AG04449 (cell line): ENCODE measurements at places on chromosomes 5 and 9.

GRCh38 chr5:142287096-142287972 lies 37.5 kb downstream of the SPRY4 start:
- no peak for DNase-seq

GRCh38 chr9:71446473-71447411 lies 321.6 kb downstream of the CEMIP2 start:
- DNase-seq = no peak

DNA sequence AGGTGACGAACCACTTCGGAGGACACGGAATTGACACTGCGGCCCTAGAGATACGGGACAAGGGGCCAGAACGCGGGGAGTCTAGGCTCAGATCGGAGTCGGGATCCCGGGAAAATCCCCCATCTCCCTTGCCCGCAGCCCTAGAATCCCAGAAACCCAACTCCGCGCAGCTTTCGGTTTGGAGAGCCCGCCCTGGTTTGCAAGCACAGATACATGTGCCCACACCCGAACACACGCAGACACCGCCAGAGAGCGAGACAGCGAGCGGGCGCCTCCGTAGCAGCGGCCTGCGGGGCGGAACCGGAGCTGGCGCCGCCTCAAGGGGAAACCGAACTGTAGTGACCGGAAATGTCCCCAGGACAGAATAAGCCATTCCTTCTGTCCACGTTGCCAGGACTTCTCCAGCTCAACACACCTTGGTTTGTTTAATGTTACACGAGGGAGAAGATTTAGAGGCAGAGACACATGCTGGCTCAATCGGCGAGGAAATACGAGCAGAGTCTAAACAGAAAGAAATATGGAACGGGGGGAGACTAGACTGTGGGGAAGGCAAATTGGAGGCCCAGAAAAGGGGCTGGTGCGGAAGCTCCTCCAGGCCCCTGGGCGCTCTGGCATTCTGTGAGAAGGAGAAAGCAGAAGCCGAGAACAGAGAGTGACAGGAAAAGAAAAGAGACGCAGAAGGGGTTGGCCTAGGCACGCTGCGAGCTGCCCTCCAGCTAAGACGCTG lies 2.9 kb upstream of the PAX5 start:
- DNase-seq = no peak

- no peak for DNase-seq
These were observed 482.0 kb downstream of the PSAT1 start for GRCh38 chr9:78778861-78779374.

DNA sequence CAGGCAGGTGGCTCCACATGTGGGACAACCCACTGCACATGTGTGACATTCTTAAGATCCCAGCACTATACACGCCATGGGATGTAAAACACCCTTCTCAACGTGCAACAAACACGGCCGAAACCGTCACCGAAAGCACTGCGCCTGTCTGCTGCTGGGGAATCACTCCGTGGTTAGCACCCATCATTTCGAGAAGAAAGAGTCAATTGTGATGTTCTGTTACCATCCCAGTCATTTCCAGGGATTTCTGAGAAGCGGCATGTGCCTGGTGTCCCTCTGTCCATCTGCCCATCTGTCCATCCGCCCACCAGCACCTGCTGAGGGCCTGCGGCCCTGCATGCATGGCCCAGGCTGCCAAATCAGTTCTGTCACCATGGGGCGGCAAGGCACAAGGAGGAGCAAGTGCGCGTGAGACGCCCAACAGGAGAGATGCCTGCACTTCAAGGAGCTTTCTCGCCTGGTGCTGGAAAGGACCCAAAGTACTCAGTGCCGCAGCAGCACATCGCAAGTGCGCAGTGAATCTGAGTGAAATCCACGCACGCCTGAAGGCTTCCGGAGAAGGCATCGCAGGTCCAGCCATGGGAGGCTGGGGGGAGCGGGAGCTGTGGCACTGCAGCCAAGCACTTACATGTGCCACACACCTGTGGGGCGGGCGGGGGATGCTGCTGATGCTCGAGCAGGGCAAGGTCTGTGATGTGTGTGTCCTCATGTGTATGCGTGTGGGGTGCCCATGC lies 38.0 kb downstream of the VAV2 start:
- no peak for DNase-seq

- no peak for DNase-seq
These were observed 15.7 kb downstream of the SCGB3A1 start for GRCh38 chr5:180575571-180575970.

DNA sequence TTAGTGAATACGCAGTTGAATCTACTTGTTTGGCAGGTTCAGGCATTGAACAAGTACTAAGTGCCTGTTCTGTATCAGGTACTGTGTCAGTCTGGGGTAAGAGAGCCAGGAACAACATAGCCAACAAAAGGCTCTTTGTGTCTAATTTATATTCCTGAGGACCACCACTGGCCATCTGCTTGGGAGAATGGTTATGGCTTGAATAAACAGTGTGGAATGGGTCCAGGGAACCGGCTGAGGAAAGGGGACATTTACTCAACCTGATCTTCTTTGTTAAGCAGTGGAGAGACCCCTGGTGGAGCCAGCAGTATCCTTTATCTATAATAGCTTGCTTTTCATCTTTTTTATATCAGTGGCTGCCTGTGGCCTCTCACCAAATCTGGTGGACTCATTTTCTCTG lies 38.6 kb downstream of the EXOSC2 start:
- no peak for DNase-seq

DNA sequence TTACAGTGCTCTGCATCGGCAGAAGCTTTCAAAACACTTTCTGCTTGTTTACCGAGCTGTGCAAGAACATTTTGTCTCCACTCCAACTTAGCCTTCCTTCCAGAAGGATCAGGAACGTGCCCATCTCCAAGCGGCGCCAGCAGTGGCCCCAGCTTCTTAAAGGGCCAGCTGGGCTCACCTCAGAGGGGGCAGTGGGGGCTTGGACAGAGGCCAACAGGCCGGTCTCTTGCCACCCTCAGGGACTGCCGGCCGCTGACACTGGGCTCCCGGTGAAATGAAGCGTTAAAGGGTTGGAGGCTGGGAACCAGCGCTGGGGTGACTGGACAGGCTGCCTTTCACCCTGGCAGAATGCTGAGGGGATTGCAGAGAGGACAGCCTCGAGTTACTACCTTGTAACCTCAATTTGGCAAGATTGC lies 67.0 kb upstream of the RNU6ATAC start:
- DNase-seq = no peak

DNA sequence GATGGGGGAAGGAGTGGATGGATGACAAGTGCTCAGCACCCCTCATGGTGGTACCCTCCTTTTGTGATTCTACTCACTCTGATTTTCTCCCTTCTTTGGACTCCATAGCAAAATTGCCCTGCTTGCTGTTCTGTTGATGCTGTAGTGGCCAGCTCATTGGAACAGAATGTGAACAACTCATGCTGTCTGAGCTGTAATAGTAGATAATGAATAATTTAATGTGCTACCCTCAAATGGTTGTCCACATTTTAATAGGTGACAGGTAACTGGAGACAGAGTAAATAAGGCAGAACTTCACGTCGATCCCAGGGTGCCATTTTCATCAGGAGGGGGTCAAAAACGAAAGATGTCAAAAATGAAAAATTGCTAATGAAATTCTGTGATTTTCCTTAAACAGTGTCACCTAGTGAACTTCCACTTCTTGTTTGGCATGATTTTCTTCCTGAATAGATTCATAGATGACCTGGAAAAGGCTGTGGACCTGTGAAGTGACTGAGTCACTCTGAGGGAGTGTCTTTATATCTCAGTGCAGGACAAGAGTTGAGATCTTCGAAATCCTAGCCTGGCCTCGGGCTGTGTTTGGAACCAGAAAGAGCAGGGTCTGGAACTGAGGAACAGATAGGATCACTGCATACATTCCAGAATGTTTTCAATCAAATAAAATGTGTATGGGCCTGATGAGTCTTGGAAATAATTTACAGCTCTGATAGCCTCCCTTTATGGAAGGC lies 270.2 kb downstream of the PSAT1 start:
- DNase-seq = no peak

- no peak for DNase-seq
These were observed 89.6 kb downstream of the KIF4B start for GRCh38 chr5:155103146-155103545.

- DNase-seq = no peak
These were observed at the start of gene PDE8B for GRCh38 chr5:77210091-77210963. TSS of gene PDE8B (plus strand) at chr5:77210680. CDS start at chr5:77210926, 246 bp downstream.

- DNase-seq = no peak
These were observed 960 bp downstream of the SECISBP2 start for GRCh38 chr9:89319015-89319905.

- DNase-seq = no peak
These were observed 44.6 kb upstream of the ALDH1B1 start for GRCh38 chr9:38347946-38348345.

GRCh38 chr5:33258553-33258952 lies 182.2 kb upstream of the TARS1 start:
- no peak for DNase-seq

DNA sequence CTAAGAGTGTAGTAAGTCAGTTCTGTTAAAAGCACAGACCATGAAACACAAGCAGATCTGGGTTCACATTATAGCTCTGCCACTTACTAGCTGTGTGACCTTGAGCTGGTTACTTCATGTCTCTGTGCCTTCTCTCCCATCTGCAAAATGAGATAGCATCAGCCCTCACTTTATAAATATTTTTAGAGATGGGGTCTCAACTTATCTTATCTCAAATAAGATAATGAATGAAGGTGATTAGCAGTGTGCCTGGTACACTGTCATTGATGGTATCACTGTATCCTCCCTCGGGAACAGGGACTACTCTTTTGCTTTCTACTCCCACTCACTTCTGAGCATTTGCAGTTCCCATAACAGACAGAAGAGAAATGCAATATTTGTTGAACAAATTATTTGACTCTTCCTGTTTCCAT lies 52.4 kb downstream of the GALNT10 start:
- no peak for DNase-seq

DNA sequence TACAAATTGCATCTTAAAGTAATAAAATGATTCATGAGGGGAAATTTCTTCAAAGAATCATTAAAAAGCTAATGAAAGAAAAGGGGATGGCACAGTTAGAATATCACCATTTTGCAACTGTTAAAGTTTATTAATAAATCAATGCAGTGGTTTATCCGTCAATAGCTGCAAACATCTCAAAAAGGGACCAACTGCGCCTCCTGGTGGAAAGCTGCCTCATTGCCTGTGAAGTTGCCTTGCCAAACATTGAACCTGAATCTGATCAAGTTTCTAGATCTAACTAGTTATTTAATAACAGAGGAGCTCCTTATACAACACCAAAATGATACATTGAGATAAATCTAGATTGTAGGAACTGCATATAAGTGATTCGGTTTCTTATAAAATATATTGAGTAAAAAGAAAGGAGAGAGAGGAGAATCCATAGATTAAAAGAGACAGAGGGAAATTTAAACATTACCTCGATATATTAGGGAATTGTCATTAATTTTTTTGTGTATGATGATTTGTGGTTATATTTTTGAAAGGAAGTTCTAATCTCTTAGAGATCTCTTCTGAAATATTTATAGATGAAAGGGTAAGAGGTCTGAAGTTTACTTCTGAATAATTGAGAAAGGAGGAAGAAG lies 6.9 kb upstream of the NDUFB6 start:
- DNase-seq = no peak

DNA sequence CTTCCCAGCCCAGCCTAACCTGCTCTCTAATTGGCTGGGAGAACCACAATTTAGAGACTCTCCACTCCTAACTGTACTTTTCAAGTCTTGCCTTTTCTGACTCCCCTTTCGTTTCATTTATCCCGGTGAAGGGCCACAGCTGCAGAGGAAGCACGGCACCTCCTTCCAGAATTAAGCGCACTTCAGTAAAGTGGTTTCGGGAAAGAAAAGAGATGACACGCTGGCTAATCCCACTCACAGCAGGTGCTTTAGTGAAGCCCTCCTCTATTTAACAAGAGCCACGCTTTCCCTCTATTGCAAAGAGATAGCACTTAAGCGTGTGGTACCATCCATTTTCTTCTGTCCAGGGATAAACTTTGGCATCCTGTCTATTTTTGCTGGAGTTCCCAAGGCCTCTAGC lies 4.8 kb downstream of the DNAH5 start:
- DNase-seq = no peak

DNA sequence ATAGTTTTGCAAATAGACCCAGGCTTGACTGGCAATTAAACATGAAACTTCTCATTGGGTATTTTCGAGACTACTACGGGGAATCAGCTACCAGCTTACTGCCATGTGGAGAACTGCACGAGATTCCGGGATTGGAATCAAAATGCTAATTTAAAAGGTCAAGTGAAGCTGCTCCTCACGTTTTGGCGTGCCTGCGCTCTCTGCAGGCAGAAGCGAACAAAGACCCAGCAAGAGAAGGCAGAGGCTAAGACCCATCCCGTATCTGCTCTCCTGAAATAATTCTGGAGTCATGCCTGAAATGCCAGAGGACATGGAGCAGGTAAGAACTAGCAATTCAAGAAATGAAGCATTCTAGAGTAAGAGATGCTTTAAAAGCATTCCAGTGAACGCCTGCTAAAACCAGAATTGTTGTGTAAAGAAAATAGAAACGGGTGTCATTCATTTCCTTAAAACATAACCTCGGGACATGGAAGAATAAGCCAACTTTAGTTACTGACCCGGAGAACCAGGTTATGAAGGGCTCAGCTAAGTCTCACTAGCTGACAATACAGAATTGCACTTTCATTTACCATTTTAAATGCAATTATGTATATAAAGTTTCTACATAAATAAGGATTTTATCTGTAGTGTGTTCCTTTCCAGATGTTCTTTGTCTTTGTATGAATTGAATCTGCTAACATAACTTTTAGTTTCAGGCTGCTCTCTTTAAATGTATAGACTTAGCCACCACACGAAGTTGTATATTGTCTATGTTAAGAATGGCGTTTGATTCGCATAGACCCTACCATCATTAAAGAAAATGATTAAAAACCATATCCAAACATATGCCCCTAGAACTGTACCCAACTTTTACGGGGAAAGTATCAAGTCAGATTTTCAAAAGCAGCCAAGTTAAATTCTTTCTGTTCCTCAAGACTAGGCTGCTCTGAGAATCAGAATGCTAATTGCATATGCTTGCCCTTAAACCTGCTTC lies 2.0 kb upstream of the MAT2B start:
- no peak for DNase-seq

GRCh38 chr9:134699343-134699740 lies 57.7 kb downstream of the COL5A1 start:
- DNase-seq = no peak

DNA sequence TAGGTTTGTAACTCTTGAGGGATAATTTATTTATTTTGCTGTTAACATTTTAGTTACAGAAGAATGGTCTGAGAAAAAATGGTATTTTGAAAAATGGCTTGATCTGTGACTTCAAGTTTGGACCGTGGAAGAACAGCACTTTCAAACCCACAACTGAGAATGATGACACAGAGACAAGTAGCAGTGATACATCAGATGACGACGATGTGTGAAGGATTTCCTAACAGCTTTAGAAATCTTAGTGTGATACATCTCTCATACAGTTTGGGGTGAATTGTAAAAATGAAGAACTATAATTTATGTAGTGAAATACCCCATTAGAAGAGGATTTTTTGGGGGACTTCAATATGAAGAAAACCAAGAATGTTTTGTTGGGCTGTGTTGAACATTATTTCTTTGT lies 88.7 kb downstream of the GPBP1 start:
- no peak for DNase-seq

- DNase-seq = no peak
These were observed 110.0 kb downstream of the COL5A1 start for GRCh38 chr9:134751622-134752021.
